ENCODE measurements at places on chromosomes 4 and X. TPM values are rescaled to one million over a fixed set of nuclear protein-coding genes. Genes with fewer than 3 reads are reported as not detected.

Gene OTUD5
- total RNA-seq, result 17.4 TPM

Gene TCP11X2
- not detected for total RNA-seq

Gene ENPP6
- not detected for total RNA-seq

Gene ZCCHC12
- not detected for total RNA-seq

Gene GYG2
- 0.36 TPM for total RNA-seq

Gene GLUD2
- 0.93 TPM for total RNA-seq
